ENCODE measurements at places on chromosomes 3 and 15. TPM values are rescaled to one million over a fixed set of nuclear protein-coding genes. Genes with fewer than 3 reads are reported as not detected.

RFTN1 gene
- total RNA-seq: 96.7 TPM

CRABP1 gene
- not detected for total RNA-seq

- no peak for DNase-seq
Measured at GRCh38 chr3:44893097-44893496, 18.7 kb downstream of the TGM4 start.

- DNase-seq: peak; percentile 46
Measured at GRCh38 chr15:67839499-67839928, 331 bp downstream of the RNU6-1 start.

GRCh38 chr15:76961268-76962011, 29.9 kb downstream of the RCN2 start:
- DNase-seq: no peak
